NCI-H1930 (cell line): ENCODE measurements at places on chromosomes 6 and 20.

DNA sequence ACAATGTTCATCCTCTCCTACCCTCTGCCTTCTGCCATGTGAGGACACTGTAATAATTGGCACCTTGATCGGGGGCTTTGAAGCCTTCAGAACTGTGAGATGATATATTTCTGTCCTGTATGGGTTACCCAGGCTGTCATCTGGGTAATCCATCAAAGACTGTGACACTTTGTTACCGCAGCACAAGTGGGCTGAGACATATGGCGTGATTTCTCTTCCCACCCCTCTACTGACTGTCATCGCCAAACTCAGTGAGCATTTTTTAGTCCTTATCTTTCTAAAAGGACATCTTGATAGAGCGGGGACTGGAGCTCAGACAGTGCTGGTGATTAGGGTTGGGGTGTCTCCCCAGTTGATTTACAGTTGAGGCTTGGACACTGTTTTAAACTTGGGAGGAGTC is 10.4 kb upstream of the PLG start:
- DNase-seq = no peak

DNA sequence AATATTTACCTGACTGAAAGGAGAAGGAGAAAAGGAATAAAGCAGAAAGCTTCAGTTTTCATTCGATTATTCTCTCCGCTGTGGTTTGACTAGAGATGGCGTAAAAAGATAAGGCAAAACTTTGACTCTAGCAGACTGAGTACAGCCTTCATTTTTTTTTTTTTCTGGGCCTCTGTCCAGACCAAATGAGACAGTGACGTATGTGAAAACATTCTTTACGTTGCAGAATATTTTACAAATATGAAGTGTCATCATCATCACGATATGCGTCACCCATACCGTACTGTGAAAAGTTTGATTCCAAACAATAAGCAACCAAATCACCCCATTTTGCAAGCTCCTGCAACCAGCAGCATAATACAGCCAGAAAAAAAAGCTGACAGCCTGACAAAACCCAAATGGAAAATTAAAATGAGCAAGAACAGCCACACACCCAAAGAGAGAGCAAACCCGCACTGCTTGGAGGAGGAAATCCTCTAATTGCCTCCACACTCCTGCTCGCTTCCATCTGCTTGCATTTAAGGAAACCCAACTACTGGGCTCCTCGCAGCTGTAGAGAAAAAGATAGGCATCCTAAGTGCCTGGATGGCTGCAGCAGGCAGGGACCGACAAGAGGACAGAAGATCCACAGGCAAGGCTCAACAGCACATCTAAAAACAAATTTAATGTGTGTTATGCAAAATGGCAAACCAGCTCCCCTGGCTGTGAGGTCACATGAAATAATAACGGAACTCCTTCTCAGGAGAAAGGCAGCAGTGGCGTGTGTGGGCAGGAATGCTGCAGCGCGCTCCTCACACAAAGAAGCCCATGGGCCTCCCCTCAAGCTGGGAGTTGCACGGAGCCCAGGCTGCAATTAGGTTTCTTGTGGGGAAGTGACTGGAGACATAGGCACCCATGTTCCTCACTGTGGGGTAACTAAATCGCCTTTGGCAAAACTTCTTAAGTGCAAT is 113.1 kb downstream of the FYN start:
- no peak for DNase-seq

DNA sequence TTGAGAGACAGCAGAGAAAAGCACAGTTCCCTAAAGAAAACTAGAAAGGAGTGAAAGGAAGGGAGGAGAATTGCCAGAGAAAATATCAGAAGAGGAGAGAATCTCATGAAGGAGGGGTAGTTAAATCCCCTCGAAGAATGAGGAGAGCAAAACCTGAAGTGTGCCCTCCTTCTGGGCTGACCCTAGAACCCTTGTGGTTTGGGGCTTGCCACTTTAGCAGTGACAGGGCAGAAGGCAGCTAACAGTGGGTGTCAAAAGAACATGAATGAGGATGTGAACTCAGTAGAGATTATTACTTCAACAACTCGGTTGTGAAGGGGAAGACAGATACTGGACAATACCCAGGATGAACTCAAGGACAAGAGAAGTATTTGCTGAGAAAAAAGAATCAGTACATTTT is 73.6 kb downstream of the RALGAPA2 start:
- DNase-seq = no peak

- no peak for DNase-seq
These were observed 278.6 kb upstream of the MAP3K7 start for GRCh38 chr6:90865513-90865912.

GRCh38 chr20:44742304-44743079 is 3.2 kb upstream of the KCNK15 start:
- no peak for DNase-seq

- no peak for DNase-seq
These were observed 46.9 kb upstream of the NRSN1 start for GRCh38 chr6:24079076-24079475.

- DNase-seq = no peak
These were observed 128.7 kb downstream of the TBC1D32 start for GRCh38 chr6:121205569-121205968.
